ENCODE measurements at places on chromosomes 2 and 18.

GRCh38 chr2:68135448-68136320, 22.0 kb upstream of the PNO1 start:
- no peak for DNase-seq

GRCh38 chr2:47195148-47195547, 40.0 kb upstream of the STPG4 start:
- no peak for DNase-seq

- no peak for DNase-seq
These were observed 106.4 kb downstream of the ZAP70 start for GRCh38 chr2:97819754-97820153.

DNA sequence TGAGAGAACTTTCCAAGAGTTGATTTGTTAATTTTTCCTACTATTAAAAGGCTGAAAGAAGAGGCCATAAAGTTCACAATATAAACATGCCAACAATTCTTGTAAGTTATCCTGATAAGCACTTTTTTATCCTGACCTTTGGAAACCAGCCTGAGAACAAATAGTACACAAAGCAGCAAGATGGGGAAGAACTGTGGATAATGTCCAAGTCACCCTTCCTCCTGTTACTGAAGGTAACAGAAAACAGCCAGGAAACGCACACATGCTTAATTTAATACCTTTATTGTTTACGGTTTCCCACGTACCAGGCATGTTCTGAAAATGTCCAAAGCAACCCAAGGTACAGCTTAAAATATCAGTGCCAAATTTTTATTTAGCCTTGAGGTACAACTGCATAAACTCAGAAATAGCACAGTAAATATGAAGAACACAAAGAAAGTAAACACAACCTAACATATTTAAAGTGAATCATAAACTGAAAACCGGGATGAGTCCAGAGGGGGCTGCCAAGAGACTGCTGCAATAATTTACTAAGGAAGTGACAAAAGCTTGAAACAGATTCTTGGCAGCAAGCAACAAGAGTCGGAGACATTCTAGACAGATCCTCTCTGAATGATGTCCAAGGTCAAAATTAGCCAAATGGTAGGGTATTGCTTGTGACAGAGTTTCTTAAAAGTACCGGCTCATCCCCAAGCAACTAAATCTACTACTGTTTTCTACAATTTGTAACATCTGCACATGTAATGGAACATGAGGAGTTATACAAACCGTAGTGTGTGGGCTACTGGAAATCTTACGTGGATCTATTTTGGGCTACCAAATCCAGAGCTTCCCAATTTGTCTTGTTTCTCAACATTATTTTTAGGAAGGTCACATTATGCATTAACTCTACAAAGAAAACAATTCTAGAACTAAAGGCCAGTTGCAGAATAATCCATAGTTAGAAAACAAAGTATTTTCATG, 93.2 kb downstream of the CABYR start:
- no peak for DNase-seq

DNA sequence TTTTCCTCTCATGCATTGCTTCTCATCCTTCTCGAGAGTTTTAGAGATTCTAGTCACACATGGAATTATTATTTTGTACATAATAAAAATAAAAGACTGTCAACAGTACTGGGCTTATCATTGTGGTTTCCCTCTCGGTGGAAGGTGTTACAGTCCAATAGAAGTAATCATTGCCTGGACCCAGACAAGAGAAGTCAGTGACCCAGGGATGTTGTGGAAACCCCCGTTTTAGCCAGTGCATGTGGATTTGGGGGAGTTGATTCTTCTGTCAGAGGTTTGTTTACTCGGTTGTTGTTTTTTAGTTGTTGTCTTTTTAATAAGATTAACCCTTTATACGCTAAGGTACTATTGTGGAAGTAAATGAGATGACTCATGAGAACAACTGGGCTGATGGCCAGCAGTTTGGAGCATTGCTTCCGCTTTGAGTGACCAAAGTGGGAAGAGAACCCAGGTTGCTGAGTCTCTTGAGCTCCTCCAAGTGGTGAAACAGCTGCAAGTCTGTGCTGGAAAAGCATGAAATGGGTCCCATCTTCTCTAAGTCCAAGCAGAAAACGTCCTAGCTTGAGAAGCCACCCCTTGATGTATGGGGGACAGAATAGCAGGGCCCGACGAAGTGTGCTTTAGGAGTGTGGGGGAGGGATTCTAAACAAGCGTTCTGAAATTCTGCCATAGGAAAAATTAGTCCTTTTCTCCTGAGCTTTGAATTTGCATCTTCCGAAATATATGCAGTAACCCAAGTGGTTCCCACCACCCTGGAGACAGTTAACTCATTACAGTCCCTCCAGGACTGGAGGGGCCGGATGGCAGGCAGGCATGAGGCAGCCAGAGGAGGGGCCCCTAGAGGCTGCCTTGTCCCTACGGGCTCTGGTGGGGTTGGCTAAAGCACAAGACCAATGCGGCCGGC, 61.8 kb upstream of the GPR45 start:
- no peak for DNase-seq

GRCh38 chr18:77067291-77068061, 65.1 kb downstream of the MBP start:
- no peak for DNase-seq

- no peak for DNase-seq
These were observed 20.8 kb downstream of the KCNF1 start for GRCh38 chr2:10932345-10933151.

DNA sequence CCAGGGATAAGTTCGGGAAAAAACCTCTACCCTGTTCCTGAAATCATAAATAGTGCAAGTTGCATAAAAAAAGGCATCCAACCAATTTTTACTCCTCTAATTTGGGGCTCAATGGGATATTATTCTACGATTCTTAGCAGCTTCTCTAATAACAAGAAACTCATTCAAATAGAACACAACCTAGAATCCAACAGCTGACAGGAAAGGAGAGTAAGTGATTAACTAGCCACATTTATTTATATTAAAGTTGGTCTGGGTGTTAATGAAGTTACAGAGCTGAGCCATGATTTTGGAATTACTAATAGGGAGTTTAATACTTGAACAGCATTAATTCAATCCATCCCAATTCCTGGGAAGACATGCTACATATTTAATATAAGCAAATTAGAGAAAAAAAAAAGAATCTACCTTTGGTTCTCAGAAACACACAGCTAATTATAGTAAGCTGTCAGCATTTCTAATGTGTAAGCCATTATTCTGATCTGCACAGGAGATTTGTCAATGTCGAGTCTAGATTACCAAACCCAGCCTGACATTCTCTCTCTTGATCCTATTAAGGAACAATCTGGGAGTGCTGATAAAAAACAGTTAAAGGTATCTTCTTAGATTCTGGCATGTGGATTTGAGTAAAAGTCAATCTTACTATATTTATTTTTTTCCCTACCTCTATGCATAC, 267.7 kb downstream of the NBAS start:
- no peak for DNase-seq

- no peak for DNase-seq
These were observed 756.8 kb upstream of the KLHL29 start for GRCh38 chr2:22628221-22628620.

GRCh38 chr2:127674241-127675209, 805 bp downstream of the LIMS2 start:
- no peak for DNase-seq

- DNase-seq = no peak
These were observed 47.7 kb downstream of the PRKCE start for GRCh38 chr2:45699032-45699658.

GRCh38 chr18:22283116-22283395, 113.7 kb downstream of the GATA6 start:
- no peak for DNase-seq

GRCh38 chr2:152453129-152453911, 118.3 kb downstream of the FMNL2 start:
- DNase-seq = no peak

DNA sequence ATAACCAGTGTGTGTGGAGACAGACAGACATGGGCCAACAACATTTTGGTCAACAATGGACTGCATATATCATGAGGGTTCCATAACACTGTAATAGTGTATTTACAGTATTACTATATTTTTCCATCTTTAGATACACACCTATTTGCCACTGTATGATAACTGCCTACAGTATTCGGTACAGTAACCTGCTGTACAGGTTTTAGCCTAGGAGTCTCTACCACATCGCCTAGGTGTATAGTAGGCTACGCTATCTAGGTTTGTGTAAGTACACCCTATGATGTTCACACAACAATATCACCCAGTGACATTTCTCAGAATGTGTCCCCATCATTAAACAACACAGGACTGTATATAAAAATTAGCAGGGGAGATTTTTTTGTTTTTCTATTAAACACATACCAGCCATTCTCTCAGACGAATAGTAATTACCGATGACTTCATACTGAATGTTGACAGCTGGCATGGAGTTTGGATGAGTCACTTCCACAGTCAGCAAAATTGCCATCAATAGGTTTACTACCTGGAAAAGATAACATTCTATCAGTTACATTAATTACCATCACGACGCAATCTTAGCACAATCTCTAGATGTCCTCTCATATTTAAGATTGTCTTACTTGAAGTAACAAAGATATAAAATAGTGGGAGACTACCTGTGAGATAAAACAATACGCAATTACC, 10.8 kb downstream of the LAPTM4A start:
- no peak for DNase-seq

DNA sequence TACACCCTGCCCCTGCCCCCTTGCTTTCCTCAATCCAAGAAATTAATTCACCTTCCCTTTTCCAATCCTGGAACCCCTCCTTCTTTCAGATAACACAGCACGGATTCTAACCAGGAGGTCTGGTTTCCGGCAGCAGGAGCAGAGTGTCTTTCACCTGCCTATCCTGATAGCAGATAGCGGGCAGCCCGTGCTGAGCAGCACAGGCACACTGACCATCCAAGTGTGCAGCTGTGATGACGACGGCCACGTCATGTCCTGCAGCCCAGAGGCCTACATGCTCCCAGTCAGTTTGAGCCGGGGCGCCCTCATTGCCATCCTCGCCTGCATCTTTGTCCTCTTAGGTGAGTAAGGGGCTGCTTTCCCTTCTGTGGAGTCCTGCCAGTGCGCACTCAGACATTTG, 216.7 kb downstream of the CDH20 start:
- DNase-seq = no peak

Measured in NCI-H524 treated with DMSO at 0.1 percent for 48 hours (cell line).